Nucleus accumbens (tissue), 56 donors: ENCODE measurements at places on chromosomes 16 and 17.

GRCh38 chr17:76645481-76645880 lies 1.9 kb upstream of the ST6GALNAC1 start:
- DNase-seq: no peak

GRCh38 chr16:55100100-55100499 lies 169.4 kb downstream of the IRX5 start:
- DNase-seq: no peak

DNA sequence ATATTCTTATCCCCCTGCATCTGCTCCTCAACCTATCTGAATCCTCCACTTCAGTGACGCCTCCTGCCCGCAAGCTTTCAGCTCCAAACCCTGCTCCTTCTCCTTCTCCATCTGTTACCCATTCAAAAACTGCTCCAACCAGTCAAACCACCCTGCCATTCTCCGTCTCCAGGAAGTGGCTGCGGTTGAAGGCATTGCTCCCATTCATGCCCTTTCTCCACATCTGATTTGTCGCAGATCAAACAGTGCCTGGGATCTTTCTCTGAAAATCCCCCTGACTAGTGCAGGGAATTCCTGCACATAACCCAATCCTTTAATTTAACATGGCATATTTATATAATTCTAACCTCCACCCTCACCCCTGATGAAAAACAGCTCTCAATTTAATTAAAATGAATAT lies 56.3 kb downstream of the SLFN5 start:
- DNase-seq: no peak

DNA sequence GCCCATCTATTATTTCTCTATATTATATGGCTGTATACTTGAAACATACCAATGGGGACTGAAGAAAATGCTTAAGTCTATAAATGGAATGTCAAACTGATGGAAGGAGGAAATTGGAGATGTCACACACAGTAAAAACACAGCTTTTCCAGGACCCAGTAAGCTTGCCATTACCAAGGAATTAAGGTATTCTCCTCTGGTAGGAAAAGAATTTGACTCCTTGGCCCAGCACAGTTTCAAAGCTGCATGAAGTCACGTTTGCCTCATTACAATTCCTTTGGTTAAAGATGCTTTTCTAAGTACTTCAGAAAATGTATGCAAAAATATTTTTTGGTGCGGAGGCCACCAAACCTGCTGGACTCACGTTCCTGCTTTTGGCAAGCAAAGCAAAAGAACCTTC lies 48.5 kb downstream of the CDH13 start:
- DNase-seq: no peak

GRCh38 chr16:83248735-83249463 lies 558.9 kb upstream of the HSBP1 start:
- no peak for DNase-seq

- DNase-seq: no peak
Measured at GRCh38 chr17:9905902-9906301, 831 bp upstream of the RCVRN start.

DNA sequence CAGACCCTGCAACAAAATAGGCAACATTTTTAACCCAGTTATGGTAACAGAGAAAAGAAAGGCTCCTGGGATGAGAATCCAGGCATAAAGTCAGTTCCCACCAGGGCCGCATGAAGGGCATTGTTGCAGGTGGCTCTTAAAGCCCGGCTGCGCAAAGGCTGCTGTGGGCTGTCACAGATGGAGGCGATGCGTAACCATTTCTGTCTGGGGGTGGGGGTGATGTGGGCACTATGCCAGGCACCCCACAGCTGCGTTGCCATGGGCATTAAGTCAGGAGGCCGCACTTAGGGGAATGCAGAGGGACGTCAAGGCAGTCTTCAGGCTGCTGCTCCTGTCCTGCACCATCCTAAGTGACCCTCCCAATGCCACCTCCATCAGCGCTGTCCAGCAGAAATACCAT lies 228.4 kb downstream of the CPPED1 start:
- no peak for DNase-seq

DNA sequence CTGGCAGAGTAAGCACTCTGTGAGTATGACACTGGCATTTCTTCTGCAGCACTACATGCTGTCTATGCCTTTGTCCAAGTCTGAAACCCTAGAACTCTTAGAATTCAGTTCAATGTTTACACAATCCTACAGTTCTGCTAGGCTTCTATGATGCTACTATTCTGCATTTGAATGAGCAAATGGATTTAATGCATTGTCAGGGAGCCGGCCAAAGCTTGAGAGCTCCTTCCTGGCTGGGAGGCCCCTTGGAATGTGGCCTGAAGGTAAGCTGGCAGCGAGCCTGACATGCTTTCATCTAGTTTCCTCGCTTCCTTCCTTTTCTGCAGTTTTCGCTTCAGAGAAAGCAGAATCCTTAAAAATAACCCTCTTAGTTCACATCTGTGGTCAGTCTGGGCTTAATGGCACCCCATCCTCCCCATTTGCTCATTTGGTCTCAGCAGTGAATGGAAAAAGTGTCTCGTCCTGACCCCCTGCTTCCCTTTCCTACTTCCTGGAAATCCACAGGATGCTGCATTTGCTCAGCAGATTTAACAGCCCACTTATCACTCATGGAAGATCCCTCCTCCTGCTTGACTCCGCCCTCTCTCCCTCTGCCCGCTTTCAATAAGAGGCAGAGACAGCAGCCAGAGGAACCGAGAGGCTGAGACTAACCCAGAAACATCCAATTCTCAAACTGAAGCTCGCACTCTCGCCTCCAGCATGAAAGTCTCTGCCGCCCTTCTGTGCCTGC lies at the start of gene CCL2:
Gene CCL2 (plus strand): TSS at position 635 of the 730 bp plus-strand sequence. CDS start 65 bp downstream, at position 700.
- DNase-seq: peak; percentile 27

DNA sequence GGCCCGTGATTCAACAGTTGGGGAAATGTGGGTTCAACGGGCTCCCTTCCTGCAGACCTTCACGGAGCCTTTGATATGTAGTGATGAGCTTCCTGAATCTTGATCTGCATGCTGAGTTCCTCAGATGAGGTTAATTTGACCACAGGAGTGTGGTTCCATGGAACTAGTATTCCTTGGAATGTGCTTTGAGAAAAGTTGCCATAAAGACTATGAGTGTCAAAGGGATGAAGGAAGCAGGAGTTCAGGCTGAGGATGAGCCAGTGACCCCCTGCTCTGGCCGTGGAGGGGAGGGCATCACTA lies 229.2 kb downstream of the MSI2 start:
- DNase-seq: no peak

DNA sequence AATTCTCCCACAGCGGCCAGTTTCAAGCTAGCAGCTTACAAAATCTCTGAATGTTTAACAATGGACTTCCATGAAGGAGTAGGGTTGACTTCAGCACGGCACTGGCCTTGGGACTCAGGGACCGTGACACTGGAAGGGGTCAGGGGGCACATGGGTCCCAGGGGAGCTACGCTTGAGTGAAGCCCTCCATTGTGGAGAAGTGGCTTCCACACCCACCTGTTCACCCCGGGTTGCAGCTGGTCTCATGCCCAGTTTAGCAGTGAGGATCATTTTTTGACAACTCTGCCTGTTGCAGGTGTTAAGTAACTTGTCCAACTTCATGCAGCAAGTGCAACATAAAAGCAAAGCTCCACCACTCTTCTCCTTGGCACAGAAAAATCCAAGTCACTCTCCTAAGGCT lies 510.2 kb downstream of the CDH13 start:
- no peak for DNase-seq

GRCh38 chr17:36728030-36728991 lies 126.9 kb downstream of the MRM1 start:
- DNase-seq: no peak

- no peak for DNase-seq
Measured at GRCh38 chr16:87266846-87267245, 50.3 kb downstream of the C16orf95 start.

DNA sequence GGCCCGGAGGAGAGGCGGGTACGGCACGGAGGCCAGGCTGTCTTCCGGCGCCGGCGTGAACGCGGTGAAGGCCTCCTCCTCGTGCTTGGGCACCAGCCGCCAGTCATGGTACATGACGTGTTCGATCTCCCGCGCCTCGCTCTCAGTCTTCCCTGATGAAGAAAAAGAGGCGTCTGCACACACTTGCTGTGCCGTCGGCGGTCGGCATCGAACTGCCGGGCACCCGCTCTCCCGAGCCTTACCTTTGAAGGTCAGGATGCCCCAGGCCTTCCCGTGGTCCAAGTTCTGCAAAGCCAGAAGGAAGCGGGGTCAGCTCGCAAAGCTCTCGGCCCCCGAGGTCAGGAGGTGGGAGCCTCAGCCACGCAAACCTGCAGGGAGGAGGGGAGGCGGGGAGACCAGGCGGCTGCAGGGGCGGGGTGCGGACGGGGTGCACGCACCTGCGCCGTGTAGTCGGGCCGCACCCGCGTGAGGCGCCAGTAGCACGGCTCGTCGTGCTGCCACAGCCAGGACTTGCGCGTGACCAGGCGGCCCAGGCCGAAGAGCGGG lies at the start of gene EME2:
Gene EME2 (plus strand): TSS at position 449 of the 546 bp plus-strand sequence. CDS start 418 bp downstream, outside the sequence.
- no peak for DNase-seq

DNA sequence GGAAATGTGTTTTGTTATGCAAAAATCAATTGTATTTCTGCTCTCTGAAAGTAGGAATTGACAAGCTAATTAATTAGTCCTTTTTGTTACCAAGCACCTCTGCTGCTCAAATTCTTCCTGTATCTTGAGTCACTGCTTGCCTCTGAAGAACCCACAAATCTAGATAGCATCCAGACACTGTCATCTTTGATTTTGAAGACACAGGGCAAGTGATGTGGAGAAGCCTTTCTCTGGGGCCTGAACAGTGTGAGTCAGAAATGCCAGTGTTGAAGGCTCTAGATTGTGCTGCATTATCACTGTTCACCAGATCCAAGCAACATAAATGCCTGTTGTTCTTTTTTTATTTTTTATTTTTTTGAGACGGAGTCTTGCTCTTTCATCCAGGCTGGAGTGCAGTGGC lies 10.9 kb upstream of the ST6GALNAC1 start:
- DNase-seq: no peak

GRCh38 chr16:54110016-54110981 lies 176.3 kb downstream of the IRX3 start:
- no peak for DNase-seq

GRCh38 chr16:1297018-1297696 lies 12.3 kb upstream of the UBE2I start:
- no peak for DNase-seq

DNA sequence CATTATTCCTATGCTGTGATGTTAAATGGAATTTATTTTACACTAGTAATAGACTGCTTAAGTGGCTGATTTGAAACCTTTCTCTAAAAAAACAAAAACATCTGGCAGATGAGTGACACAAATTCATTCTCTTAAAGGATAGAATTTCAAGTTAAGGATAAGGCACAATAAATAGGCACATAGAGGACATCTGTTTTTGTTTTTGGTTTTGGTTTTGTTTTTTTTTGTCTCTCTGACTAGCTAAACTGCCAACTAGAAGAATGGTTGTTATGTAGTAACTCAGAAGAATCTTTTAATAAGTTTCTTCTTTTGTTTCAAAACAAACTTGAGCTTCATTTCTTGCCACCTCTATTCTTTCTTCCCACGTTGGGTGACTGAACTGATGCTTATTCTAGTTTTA lies 5.1 kb upstream of the VPS4A start:
- no peak for DNase-seq

- DNase-seq: peak; percentile 76
Measured at GRCh38 chr17:794876-795275, 12.7 kb downstream of the MRM3 start.

DNA sequence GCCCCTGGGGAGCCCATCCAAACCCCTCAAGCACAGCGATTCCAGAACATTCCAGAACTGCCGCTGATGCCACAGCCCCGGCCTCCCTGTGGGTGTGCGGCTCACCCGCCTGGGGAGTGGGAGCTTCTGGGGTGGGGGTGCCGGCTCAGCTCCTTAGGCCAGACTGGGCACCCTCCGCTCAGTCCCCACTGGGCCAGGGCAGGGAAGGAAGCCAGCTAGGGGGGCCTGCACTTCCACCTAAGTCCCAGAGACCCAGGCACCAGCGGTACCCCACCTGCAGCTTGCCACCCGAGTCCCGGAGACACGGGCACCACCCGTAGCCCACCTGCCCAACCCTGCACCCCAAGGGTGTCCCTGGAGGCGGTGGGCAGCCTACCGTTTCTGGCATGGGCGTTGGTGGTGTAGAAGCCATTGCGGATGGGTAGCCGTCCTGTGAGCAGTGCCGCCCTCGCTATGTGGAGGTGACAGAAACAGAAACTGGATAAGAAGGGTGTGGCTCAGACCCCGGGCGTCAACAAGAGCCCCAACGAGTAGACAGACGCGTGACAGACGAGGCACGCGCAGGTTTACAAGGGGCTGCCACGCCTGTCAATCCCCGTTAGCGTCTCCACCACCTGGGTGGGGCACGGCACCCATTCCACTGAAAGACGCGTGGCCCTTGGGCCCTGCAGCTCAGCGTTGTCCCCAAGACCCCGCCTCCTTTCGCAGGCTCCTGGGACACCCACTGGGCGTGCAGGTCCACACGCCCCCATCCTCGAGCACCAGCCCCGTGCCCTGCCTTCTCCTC lies 15.0 kb downstream of the GALNS start:
- no peak for DNase-seq
